CD4-positive, alpha-beta T cell treated with Interleukin-1 beta for 1 hour (primary cell): ENCODE measurements at places on chromosomes 5 and 9.

DNA sequence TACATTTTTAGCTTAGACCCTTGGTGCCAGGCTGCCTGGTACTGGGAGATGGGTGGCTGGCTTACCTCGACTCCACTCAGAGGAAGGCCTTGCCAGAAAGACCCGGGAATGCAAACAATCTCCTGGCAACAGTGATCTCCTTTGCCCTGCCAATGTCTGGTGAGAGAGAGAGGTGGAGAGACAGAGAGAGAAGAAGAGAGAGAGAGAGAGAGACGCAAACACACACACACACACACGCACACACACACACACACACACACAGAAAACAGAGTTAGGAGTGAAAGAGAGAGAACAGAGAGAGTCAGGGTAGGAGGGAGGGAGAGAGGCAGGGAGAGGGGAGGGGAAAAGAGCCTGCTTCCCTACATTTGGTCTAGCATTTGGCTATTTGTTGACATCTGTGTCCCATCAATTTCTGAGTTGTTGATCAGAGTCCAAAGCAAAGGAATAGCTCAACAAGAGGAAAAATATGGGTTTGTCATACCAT lies 181.6 kb upstream of the MAP1B start:
- DNase-seq, result no peak

GRCh38 chr9:95966306-95966705 lies 90.8 kb downstream of the ERCC6L2 start:
- DNase-seq, result no peak

GRCh38 chr5:36720688-36721087 lies 114.3 kb downstream of the SLC1A3 start:
- DNase-seq, result no peak

DNA sequence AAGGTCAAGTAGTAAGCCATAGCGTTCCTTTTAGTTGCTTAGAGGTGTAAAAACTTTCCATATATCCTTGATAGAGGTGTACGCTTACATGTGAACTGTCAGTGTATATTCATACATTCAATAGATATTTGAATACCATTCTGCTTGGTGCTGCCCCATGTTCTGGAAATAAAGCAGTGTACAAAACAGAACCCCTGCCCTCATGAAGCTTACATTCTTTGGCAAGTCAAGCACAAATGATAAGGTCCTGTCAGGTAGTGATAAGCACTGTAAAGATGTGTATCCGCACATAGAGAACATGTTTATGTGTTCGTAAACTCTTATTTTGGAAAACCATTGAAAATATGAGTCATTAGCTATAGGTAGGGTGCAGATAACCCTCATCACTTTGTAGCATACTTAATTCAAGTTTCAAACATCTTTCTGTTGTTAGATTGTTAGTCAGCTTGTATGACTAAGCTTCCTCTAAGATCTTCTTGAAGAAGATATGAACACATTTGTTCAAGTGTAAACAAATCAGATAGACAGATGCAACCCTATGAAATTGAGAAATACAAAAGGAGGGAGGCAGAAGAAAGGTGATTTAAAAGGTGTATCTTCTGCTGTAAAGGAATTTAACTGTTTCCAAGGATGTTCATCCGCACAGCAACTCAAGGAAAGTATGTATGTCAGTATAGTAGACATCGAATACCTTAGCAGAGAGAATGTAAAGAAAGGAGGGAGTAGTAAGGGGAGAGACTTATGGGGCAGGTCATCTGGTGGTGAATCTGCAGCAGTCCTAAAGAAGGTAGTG lies 1.6 kb downstream of the GTF3C4 start:
- DNase-seq, result no peak

DNA sequence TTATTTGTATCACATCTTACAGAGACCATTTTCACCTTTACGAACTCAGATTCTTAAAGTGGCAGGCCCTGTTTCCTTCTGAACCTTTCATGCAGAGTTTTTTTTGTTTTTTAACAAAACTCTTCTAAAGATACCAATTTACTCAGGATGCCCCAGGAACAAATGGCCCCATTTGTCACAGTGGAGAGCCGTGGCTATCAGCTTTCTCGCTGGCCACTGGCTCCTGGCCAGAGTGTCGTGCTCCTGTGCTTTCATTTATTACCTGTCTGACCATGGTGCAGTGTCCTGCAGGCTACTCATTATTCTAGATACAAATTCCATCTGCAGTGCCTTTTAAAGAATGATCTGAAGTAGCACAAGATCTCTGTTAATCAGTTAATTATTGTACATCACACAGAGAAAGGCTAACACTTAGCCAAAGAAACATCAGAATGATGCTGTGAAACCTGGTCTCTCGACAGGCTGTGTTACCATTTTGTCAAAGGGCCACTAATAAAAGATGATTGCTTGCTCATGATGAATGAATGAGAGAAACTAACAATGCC lies 27.8 kb downstream of the ADRA1B start:
- no peak for DNase-seq
